ENCODE measurements at places on chromosomes 1 and 21.

- no peak for DNase-seq
These were observed 81.1 kb downstream of the PGM1 start for GRCh38 chr1:63674238-63674864.

GRCh38 chr21:44765231-44766013 is 36.2 kb downstream of the UBE2G2 start:
- DNase-seq = no peak

DNA sequence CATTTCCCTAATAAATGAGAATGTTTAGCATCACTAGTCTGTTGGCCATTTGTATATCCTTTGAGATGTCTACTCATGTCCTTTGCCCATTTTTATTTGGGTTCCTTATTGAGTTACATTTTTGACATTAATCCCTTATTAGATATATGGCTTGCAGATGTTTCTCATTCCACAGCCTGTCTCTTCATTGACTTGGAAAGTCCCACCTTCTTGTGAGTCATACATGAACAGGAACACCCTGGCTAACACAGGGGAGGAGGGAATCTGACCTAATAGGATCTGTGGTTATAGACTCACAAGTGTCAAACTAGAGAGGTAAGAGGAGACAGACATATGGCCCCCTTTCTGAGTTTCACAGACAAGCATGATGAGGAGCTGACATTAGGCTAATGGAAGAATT is 11.5 kb downstream of the ZP4 start:
- DNase-seq = no peak

GRCh38 chr1:223106856-223107255 is 36.2 kb downstream of the TLR5 start:
- no peak for DNase-seq

GRCh38 chr1:224182057-224182865 is 779 bp upstream of the DEGS1 start:
- DNase-seq = no peak

DNA sequence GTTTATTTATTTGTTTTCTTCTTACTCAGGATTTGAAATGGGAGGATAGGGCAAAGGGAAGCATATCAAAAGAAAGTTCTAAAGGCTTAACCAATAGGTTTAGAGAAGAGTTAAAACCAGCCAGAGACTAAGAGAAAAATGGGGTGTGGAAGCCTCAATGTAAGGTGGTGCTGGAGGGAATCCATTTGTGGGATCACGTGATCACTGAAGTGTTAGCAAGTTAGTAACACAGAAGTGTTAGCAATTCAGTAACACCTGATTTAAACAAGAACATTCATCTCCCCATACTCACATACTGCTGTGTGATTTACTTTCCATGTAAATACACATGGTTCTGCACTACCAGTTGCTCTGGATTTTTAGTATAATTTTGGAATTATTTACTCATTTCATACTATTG is 451.2 kb downstream of the DISC1 start:
- no peak for DNase-seq

DNA sequence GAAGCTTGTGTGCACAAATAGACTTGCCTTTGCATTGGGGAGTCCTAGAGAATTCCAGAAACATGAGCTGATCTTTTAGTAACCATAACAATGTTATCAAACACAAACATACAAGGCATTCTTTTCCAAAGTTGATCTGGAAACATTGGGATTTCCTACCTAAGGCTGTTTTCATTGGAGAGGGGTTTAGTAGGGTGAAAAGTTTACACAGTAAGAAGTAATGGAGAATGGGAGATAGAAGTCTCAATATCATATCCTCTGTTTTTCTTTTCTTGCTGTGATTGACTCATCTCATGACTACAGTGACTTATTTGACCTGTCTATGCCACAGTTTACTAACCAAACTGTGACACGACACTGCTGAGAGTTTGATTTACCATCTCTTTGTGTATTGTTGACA is 65.6 kb upstream of the PLA2G4A start:
- no peak for DNase-seq

GRCh38 chr1:59176471-59176870 is 120.4 kb upstream of the FGGY start:
- no peak for DNase-seq

- no peak for DNase-seq
These were observed 46.1 kb upstream of the KAZN start for GRCh38 chr1:14552246-14552965.

- DNase-seq = no peak
These were observed 359.1 kb downstream of the BARHL2 start for GRCh38 chr1:90357995-90358394.

GRCh38 chr1:170678027-170678600 is 14.2 kb downstream of the PRRX1 start:
- no peak for DNase-seq

DNA sequence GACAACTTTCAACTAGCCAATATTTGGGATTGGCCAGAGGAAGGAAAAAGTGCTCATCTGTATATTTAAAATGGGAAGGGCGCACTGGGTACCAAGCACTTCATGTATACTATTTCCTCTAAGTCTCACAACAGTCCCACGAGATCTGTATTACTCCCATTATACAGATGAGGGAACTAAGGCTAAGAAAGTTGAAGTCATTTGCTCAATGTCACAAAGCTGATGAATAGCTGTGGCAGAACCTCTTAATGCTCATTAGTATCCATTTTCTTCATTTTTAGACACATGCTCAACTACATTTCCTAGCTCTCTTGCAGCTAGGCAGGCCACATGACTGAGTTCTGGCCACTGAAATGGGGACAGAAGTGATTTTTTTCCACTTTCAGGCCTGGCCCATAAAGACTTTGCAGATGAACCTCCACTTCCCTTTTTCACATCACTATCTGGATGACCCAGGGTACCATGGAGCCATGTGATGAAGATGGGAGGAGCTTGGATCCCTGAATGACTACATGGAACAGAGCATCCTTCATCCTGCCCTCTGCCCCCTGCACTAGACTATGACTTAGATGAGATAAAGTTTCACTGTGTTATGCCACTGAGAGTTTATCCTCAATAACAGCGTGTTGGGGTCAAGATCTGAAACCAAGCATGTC is 31.8 kb downstream of the ATF3 start:
- no peak for DNase-seq

- DNase-seq = no peak
These were observed 71.8 kb downstream of the DISP3 start for GRCh38 chr1:11550664-11551283.

- peak; percentile 11 for DNase-seq
These were observed 572 bp upstream of the SRSF10 start for GRCh38 chr1:23980728-23981070.

Data from stimulated activated CD8-positive, alpha-beta memory T cell treated with anti-CD3 and anti-CD28 coated beads, Interleukin-7, amount 100 ng/mL, for 4 hours (primary cell).